SHP77 treated with DMSO at 0.1 percent for 48 hours (cell line): ENCODE measurements at places on chromosomes 3 and 15.

GRCh38 chr3:150759319-150759718, 3.6 kb downstream of the SIAH2 start:
- DNase-seq: no peak

DNA sequence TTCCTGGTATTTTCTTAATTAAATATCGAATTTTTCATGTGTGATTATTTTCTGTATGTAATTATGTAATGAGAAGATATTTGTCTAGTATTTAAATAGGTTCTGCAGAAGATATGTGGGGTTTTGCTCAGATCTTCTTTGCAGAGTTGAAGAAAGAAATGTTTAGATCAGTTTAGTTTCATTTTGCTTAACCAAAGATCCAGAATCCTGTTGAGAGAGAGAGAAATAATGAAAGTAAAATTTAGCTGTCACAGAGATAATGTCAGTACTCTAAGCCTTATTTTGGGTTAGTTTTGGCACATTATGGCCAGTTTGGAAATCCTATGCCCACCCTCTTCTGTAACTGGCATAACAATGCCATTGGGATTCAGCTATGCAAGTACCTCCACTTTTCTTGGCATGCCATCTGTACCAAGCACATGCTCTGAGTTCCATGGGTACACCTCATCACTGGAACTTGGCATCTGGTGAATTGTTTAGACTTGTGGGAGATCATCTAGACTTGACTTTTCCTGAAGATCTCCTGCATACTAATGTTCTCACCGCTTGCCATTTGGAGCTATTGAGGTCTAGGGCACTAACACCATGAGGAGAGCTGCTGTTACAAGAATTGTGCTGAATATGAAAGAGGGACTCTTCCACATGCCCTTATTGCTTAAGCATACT, 30.9 kb downstream of the PLSCR1 start:
- no peak for DNase-seq

DNA sequence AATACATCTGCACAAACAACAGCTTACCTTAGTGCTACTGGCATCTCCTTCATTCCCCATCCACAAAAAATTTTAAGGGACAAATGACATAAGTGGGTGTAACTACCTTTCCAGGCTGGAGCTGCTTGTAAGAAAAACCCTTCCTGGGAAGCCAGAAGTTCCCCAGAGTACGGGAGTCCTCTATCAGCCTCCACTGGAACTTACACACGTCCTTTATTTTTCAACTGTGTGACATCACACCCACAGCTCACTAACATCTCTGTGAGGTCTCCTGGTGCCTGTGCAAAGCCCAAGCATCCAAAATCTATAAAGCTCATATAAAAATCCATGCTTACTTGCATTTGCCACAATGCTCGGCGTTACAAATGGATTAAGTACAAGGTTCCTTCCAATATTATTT, 27.6 kb downstream of the LRIG1 start:
- DNase-seq: no peak

DNA sequence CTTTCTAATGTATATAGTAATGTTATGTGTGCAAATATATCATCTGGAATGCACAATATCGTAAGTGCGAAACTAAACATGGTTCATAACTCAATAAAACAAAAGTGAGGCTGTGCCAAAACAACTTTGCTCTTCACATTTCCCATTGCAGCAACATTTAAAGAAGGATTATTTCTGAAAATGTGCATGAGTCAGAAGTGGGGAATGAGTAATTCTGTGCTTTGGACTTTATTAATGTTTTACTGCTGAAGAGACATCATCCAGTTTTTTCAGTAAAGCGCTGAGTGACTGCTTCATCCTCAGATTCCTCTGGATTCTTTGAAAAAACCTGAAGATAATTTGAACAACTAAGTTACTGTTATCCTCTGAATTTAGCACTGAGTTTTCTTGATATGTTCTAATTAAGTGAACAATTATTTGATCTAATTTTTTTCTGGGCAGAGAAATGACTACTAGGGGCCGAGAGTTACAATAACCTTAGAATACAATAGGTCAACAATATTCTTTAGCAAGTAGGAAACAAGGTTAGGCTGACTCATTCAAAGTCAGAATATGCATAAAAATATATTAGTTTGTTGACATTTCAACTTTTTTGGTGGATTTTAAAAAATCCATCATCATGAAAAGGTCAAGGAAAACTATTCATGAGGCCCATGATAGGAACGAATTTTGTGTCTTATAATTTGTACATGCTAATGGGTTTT, 20.0 kb upstream of the PLCL2 start:
- no peak for DNase-seq

- DNase-seq: no peak
These were observed 2.2 kb downstream of the DENND4A start for GRCh38 chr15:65789759-65790425.

DNA sequence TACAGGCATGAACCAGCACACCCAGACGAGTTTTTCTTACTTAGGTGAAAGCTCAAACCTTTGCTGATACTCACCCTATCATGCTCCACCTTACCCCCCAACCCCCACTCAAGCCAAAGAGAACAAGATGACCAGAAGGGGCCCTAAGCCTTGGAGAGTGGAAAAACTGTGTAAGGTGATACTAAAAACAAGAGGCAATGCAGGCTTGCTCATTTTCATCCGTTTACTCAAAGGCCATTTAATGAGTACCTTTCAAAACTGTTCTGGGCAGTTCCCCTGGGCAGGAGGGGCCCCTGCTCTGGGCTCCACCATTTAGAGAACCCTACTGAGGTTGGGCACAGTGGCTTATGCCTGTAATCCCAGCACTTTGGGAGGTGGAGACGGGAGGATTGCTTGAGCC, 6.7 kb downstream of the TYRO3 start:
- no peak for DNase-seq

DNA sequence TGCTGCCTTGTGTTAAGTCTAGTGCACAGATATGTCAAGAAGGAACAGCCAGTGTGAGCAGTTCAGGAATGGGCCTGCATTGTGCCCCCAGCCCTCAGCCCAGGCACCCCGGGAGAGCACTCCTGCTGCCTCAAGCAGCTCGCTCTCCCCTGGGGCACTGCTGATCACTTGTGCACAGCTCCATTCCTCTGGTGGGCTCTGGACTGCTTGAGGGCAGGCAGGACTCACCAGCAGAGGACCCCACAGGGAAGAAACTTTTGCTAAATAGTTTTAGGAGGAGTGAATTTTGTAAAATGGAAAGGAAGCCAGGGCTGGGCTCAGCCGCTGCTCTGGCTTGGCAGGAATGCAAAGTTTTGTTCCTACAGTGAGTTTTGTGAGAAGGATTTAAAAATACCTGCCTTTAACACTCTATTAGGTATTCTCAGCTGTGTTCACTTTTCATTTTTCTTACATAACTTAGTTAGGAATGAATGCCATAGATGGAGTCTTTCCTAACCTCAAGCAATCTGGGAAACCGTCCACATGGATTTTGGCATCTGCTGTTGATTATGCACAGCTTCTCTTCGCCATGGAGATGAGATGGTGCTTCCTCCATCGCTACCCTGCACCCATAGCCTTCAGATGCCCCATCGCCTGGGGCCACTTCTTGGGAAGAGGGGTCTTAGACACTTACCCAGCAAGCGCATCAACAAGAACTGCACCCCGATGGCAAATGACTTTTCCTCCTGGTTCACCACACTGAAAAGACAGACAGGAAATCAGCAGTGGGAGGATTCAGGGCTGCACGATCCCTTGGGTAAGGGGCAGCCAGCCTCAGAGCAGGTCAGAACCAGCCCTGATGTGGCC, 42.3 kb upstream of the RAB6B start:
- no peak for DNase-seq

GRCh38 chr3:178343433-178344038, 192.7 kb upstream of the KCNMB2 start:
- DNase-seq: no peak

DNA sequence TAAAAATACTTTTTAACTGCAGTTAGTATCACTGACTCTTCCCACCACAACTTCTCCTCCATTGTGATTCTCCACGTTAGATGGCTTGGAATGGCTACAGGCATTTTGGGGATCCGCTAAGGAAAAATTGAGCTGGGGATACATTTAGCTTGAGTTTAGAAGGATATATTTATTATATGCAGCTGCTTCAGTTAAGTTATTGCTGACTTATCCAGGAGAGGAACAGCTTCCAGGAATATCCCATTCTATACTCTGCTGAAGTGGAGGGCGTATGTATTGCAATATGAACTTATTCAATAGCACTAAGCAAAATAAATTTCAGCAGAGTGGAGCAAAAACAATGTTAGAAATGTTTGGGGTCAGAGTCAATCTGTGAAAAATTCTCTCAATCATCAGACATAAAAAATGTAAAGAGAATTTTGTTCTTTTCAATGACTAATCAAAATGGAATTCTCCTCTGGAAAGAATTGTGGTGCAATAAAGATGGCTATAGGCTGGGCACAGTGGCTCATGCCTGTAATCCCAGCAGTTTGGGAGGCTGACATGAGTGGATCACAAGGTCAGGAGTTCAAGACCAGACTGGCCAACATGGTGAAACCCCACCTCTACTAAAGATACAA, 84.7 kb downstream of the NCEH1 start:
- DNase-seq: no peak

- no peak for DNase-seq
These were observed 5.8 kb upstream of the PLOD2 start for GRCh38 chr3:146166826-146167225.

DNA sequence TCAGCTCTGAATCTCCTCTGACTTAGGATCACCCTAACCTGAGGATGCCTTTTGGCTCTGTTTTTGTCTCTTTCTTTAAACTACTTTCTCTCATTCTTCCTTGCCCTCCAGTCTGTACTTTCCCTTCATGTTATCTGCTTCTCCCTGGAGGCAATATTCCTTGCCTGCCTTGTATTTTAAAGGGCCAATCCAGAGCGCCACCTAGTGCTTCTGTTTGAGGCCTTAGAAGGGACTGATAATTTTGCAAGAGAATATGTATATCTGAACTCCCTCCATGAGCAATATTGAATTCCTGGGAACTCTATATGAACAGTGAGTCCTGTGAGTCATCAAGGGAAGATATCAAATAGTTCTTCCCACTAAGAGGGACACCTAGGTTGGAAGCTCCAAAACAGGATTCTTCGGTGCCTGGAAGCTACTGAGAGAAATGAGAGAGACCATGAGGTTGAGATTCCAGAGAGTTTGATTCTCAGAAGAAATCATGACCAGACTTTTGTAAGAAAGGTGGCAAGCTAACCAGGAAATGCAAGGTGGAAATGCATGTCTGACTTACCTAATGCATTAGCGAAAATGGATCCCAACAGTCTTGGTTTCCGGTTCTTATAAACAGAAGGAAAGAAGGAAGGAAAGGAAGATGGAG, 203.8 kb upstream of the CD96 start:
- DNase-seq: peak; percentile 45

- DNase-seq: no peak
These were observed 1.6 kb upstream of the INTS14 start for GRCh38 chr15:65612616-65612946.

DNA sequence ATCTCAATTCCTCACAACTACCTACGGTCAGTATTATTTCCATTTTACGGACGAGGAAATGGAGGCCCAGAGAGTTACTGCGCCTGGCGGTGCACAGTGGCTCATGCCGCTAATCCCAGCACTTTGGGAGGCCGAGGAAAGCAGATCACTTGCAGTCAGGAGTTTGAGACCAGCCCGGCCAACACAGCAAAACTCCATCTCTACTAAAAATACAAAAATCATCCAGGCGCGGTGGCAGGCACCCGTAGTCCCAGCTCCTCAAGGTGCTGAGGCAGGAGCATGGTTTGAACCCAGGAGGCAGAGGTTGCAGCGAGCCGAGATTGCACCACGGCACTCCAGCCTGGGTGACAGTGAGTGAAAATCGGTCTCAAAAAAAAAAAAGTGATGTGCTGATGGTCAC, 187.3 kb downstream of the XXYLT1 start:
- no peak for DNase-seq

GRCh38 chr3:123031051-123031450, 3.5 kb upstream of the SEMA5B start:
- DNase-seq: no peak

DNA sequence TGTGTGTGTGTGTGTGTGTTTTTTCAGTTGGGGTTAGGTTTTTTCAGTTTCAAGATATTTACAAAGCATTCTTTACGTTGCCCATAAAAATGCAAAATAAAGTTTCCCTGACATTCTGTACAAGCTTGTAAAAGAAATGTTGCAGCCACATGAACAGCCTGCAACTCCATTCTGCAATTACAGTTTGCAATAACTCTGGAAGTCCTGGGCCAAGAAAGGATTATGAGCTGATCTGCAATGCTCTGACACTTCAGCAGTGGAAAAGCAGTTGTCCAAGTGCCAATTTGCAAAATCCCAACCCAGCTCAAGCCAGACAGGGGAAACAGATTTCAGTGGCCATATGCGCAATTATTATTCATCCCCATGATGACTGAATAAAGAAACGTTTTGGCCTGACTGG, 322.1 kb downstream of the MEX3B start:
- no peak for DNase-seq

DNA sequence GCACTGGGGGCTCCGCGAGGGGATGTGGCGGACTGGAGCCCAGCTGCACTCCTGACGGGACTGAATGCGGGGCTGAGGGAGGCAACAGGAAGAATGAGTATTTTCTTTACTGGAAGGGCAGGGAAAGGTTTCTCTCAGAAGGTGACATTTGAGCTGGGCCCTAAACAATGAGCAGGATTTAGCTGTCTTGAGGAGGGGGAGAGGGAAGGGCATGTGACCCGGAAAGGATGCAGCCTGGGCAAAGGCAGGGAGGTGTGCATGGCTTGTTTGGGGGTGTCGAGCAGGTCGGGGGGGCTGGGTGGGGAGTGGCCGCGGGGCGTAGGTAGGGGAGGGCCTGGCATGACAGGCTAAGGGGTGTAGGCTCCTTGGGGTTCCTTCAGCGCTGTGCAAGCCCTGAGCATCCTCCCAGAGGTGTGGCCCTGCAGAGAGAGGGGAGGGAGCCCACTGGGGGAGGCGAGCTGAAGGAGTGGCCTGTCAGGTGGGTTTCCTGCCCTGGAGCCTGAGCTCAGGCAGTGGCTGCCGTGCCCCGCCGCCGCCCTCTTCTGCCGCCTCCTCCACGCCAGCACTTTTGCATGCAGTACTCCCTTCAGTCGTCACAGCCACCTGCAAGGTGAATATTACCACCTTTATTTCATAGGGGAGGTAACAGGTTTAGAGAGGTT, 17.2 kb upstream of the ANKDD1A start:
- no peak for DNase-seq
